ENCODE measurements at places on chromosomes 12 and 14.

- no peak for DNase-seq
Observed at GRCh38 chr14:91424813-91425530, 7.4 kb upstream of the CCDC88C start.

DNA sequence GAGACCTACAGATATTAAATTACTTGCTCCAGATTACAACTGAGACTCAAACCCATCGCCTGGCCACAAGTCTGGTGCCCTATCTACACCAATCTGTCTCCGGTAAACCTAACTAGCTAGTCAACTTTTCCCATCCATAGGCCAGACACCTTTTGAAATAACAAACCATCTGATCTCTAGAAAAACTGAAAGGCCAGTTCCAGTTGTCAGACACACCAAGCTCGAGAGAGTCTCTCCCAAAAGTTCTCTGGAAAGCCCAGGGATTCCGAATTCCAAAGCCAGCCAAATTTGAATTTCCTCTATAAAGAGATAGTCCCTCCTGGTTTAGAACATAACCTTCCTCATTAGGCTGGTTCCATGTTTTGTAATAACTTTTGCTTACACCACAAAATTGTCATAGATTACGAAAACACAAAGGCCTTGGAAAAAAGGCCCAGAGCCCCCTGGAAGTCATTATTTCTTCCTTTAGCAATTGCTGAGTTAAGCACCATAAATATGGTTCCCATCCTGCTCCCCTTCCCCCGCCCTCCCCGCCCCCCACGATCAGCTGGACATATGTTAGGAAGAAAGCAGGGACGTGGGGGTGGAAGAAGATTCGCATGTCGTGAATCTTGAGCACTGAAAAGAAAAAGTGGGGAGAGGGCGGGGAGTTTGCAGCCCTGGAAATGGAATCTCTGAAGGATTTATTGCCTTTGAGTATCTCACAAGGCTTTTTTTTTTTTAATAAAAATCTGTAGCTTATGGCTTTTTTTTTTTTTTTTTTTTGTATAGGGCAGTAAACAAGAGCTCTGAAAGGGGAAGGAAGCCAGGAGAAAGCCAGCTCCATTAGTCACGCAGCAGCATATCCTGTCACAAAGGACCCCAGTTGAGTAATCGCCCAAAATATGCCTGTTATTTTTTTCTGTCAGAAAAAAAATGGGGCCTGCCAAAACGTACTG is 110.4 kb downstream of the ZFP36L1 start:
- DNase-seq: no peak

- no peak for DNase-seq
Observed at GRCh38 chr12:26156201-26156871, 31.5 kb upstream of the BHLHE41 start.

- no peak for DNase-seq
Observed at GRCh38 chr14:100554082-100554677, 33.0 kb downstream of the BEGAIN start.

GRCh38 chr14:94022532-94023411 is 3.4 kb upstream of the OTUB2 start:
- DNase-seq: no peak

GRCh38 chr14:52735921-52736489 is 6.0 kb downstream of the STYX start:
- DNase-seq: no peak

DNA sequence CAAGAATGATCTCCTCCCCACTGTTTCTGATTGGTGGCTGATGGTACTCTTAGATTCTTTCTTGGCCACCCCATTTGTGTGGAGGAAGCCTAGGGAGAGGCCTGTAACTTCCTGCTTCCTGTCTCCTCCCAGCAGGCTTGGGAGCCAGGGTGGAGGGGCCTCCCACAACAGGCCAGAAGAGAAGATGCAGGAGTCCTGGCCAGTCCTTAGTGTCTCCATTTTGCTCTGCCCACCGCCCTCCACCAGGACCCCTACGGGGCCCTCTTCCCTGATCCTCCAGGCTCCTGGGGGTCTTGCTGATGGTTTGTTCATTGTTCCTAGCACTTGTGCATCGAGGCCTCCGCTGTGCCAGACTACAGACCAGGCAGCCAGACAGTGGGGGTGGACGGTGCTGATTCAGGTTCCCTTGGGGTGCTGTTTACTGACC is 6.8 kb downstream of the TSPAN9 start:
- DNase-seq: no peak

DNA sequence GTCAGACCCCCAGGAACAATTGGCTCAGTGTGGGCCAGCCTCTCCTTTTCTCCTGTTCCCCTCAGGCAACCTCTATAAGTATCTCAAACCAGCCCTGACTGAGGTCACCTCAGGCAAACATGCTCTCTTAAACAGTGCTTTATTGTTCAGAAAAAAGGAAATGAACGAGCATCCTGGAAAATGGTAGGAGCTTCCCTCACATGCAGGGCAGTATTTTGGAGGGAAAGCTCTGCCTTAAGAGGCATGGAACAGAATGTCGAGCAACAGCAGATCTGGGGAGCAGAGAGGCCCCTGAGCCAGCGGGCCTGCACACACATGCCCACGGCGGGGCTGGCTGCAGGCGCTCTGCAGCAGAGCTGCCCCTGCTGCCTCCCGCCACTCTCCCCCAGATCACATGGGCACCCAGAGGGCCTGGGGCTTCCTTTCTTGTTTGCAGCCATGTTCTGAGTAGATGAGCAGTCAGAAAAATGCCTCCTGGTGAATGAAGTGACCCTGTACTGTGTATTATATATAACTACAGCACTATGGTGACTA is 42.0 kb downstream of the MOK start:
- no peak for DNase-seq

DNA sequence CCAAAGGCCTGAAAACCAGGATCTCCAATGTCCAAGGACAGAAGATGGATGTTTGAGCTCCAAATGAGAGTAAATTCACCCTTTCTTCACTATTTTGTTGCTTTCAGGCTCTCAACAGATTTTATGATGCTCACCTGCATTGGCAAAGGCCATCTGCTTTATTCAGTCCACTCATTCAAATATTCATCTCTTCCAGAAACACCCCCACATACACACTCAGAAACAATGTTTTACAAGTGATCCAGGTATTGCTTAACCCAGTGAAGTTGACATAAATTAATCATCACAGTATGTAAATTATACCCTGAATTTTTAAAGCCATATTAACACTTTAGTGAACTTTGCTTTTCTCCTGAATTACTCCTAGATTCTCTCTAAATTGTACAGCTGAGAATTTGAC is 63.3 kb downstream of the DUSP6 start:
- DNase-seq: no peak

- no peak for DNase-seq
Observed at GRCh38 chr12:82673698-82674097, 13.0 kb upstream of the TMTC2 start.

DNA sequence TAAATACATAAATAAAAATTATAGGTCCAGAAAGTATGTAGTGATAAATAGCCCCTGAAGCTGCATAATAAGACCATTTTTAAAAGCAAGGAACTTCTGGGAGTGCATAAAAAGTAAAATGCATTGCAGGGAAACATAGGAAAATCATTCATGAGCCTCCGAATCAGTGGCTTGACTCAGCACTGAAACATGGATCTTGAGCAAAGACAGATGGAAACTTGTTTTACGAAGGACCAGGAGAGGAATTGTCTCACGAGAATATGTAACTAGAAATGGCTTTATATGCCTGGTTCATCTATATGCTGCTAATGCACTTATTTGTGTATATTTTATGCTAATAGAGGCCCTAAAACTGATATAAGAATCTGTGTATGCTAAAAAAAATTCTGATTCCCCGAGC is 14.7 kb downstream of the TMEM30B start:
- no peak for DNase-seq

- no peak for DNase-seq
Observed at GRCh38 chr14:57999471-57999870, 133.6 kb upstream of the SLC35F4 start.

GRCh38 chr12:120363274-120363855 is 5.6 kb downstream of the MSI1 start:
- DNase-seq: no peak

DNA sequence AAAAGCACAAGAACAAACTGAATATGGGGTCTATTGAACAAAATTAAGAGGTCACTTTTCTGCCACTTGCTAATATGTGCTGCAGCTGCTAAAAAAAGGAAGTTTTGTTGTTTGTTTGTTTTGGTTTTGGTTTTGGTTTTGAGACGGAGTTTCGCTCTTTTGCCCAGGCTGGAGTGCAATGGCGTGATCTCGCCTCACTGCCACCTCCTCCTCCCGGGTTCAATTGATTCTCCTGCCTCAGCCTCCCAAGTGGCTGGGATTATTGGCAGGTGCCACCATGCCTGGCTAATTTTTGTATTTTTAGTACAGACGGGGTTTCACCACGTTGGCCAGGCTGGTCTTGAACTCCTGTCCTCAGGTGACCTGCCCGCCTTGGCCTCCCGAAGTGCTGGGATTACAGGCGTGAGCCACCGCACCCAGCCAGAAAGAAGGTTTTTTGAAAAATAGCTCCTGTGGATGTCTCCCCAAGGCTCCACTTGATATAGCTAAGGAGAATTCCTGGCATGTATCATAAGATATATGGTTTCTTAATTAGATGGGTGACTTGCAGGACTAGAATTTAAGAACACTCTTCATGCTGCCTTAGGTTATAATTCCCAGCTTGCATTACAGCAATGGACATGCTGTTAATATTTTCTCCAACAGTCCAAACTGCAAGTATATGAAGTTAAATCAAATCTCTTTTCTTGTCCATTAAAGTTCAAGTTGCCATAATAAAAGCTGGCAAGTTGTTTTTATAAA is 237.6 kb upstream of the AMIGO2 start:
- peak; percentile 59 for DNase-seq

DNA sequence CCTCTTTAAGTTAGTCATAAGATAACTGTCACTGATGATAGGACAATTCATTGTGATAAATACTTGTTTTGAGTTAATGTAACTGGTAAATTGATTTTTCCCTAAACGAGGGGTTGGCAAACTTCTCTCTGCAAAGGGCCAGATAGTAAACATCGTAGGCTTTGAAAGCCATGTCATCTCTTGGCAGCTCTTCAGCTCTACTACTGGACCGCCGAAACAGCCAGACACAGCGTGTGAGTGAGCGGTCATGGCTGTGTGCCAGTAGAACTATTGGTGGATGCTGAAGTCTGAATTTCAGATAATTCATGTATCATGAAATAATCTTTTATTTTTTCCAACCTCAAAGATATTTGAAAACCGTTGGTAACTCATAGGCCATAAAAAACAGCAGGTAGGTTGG is 9.9 kb downstream of the PIWIL1 start:
- no peak for DNase-seq

- DNase-seq: peak; percentile 51
Observed at GRCh38 chr14:34300882-34301734, 160.9 kb downstream of the SPTSSA start.

DNA sequence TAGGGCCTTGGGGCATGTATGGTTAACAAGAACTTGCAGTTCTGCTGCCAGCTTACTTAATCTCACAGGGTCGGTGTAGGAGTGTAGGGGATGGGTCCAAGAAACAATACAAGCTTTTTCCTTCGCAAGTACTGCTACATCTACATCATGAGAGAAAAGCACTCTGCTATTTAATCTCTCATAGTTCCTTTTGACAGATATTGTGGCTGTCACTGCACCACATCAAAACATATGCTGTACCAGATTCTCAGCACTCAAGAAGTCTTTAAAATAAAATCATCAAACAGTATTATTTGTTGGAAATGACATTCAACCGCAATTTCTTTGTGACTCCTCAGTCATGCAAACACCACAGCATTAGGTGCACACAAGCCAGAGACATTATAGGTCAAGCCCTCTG is 215.5 kb upstream of the BMP4 start:
- no peak for DNase-seq

DNA sequence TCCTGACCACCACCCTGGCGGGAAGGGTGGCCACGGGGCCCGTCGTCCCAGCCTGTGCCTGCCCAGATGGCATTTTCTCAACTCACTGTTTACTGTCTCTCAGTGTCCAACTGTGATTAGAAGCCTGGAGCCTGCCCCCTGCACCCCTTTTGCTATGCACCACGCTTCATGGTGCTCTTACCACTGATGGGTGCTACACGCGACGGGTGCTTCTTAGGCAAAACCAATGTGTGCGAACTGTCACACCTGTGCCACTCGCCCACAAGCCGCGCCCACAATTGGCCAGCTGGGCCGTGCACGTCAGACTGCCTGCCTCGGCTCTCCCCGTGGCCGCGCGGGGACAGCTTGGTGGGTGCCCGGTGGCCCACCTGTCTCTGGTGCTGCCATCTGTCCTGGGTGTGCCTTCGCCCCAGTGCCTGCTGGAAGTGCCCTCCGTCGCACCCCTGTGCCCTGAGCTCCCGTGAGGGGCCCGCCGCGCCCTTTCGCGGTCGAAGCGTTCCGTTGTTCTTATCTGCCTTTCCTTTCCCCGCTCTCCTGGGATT is 15.1 kb upstream of the AMN start:
- no peak for DNase-seq

DNA sequence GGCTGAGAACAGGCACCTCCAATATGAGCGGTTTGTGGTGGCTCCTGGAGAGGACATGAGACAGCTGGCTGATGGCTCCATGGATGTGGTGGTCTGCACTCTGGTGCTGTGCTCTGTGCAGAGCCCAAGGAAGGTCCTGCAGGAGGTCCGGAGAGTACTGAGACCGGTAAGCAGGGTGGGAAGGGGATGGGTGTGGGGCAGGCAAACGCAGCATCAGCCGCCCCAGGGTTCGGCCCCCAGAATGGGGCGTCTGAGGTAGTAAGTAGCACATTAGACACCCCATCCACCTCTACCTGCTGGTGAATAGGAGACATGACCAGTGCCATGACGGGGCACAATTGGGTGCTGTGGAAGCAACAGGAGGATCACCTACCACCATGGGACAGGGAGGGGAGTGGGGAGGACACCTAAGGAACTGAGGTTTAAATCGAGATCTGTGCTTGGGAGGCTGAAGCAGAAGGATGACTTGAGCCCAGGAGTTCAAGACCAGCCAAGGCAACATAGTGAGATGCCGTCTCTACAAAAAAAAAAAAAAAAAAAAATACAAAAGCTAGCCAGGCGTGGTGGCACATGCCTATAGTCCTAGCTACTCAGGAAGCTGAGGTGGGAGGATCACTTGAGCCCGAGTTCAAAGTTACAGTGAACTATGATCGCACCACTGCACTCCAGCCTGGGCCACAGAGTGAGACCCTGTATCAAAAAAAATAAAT is 25.5 kb downstream of the ITGA7 start:
- no peak for DNase-seq

- DNase-seq: no peak
Observed at GRCh38 chr14:89445273-89445973, 28.4 kb upstream of the FOXN3 start.

DNA sequence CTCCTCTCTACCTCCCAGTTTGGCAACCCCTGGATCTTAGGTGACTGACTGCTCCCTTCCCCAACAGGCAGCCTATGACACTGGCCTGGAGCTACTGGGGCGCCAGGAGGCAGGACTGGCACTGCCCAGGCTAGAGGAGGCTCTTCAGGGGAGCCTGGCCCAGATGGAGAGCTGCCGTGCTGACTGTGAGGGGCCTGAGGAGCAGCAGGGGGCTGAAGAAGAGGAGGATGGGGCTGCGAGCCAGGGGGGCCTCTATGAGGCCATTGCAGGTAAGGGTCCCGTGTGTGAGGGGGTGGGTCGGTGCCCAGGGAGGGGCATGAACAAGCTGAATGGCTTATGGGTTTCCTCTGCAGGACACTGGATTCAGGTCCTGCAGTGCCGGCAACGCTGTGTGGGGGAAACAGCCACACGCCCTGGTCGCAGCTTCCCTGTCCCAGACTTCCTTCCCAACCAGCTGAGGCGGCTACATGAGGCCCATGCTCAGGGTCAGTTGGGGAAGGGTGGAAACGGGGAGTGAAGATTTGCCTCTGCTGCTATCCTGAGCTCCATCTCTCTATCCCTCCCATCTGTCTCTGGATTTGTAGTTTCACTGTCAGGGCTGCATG is 2.2 kb downstream of the P3H3 start:
- DNase-seq: no peak

GRCh38 chr14:57526942-57527341 is 33.3 kb upstream of the CCDC198 start:
- no peak for DNase-seq

Measured in NCI-H774 (cell line).